ENCODE measurements at places on chromosomes 13 and 19.
A peak's percentile ranks its signal among the peaks of the same experiment; 100 is the strongest.

- DNase-seq, result peak; percentile 46
Observed at GRCh38 chr13:100088644-100089464, at the start of gene PCCA. Gene PCCA, plus strand, starts transcription at chr13:100089093. Its CDS starts 28 bp downstream, at chr13:100089121.

DNA sequence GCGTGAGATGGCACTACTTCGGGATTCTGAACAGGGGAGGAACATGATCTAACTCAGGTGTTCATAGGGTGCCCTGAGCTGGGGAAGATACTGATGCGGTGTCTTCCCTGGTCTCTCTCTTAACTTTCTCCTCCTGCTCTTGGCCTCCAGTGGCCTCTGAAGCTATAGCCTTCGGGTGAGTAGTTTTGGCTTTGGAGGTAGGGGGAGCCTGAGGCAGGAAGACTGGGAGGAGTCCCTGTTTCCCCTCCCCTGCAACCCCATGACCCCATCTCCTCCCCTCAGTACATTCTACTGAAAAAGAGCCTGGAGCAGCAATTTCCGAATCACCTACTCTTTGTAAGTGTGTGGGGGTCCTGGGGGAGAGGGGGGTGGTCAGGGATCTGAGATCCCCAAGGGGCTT is 3.5 kb downstream of the SELENOV start:
- DNase-seq, result no peak

DNA sequence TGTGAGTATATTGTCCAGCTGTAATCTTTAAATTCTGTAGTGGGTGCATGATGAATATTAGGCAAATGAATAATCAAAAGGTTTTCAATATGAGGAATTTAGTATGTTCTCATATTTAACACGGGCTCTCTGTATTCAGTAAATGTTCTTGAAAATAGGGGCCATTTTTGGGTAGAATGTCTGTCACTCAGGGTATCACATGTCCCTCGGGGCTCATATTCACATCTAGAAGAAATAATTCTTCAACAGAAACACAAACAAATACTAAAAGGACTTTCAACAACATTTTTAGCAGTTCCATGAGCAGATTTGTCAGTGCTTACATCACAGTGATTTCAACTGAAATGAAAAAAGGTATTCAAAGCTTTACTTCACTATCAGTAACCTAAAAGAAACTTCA is 1388.4 kb upstream of the MIR17HG start:
- DNase-seq, result no peak

DNA sequence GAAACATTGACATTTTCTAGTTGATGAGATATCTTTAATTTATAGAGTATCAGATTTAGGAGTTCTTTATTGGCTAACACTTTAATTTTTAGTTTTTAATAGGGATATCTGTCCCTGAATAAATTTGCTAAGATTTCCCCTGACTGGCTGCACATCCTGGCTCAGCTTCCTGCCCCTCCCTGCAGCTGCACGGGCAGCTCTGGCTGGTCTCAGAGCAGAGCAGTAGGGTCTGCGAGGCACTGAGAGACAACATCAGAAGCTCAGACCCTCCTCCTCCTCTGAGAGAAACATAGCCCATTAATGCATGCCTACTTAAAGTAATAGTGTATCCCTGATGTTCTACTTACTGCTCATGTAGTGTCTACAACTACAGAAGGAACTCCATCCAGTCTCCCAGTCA is 139.2 kb downstream of the TNFSF13B start:
- DNase-seq, result no peak

DNA sequence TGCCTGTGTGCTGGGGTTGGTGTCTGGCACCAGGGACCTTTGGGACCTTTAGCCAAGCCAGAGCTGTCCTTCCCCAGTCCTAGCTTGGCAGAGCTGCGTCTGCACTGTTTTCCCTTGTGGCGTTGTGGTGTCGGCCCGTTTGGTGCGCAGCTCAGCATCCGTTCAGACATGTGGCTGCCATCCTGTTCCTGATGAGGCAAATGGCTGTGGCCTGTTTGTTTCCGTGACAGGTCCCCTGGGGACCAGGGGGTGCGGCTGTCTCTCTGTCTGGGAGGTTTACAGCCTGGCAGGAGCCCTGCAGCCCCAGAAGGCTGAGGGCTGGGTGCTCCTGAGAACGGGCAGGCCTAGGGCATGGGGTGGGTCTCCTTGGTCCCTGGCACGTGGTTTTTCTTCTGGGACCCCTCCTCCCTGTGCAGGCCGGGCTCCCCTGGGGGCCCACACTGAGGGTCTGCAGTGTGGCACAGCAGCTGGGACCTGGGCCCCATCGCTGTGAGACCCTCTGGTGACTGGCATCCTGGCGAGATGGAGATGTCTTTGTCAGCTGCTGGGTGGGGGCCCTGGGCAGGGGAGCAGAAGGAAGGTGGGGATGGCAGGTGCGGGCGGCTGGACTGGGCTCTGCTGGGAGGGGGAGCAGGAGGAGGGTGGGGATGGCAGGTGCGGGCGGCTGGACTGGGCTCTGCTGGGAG is 4.0 kb downstream of the SPPL2B start:
- DNase-seq, result no peak

DNA sequence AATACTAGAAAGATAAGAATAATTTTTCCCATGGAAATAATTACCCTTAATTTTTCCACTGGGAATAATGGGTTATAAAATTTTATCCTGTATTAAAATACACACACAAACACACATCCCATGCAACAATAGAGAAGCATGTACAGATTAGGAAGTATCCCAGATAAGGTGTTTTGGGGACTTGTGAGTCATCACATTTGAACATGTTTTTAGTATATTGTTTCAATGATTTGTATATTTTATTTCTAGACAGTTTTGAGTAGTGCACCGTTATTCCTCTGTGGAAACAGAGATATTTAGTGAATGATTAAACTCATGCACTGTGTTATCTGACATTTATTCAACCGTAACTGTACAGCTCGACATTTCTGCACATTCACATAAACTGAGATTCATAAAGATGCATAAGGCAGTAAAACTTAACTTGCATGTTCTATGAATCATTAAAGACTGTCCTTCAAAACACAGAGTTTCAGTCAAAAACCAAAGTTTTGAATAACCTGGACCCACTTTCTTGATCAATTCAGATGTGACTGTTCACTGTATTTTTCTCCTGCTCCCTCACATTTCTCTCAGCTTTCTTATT is 30.1 kb downstream of the KLF12 start:
- DNase-seq, result no peak

GRCh38 chr19:38266981-38267597 is 2.7 kb downstream of the SPINT2 start:
- no peak for DNase-seq

DNA sequence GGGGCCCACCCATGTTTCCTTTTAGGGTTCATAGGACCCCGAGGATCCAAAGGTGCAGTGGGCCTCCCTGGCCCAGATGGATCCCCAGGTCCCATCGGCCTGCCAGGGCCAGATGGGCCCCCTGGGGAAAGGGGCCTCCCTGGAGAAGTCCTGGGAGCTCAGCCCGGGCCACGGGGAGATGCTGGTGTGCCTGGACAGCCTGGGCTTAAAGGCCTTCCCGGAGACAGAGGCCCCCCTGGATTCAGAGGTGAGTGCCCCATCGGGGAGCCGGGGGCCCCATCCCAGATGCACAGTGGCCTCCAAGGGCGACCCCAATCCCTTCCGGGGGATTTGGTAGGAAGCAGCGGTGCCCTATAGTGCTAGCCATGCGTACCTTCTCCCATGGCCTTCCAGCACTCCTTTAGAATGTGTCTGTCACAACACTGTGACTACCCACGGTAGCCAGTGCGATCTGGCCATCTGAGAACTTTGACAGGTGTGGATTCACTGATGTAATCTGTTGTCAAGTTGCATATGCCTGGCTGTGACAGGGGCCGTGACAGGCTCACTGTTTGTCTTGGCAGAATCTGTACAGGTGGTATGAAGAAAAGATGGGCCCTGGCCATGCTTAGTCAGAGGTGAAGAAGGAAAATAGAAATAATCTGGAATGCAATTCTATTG is 88.5 kb downstream of the RAB20 start:
- DNase-seq, result no peak

DNA sequence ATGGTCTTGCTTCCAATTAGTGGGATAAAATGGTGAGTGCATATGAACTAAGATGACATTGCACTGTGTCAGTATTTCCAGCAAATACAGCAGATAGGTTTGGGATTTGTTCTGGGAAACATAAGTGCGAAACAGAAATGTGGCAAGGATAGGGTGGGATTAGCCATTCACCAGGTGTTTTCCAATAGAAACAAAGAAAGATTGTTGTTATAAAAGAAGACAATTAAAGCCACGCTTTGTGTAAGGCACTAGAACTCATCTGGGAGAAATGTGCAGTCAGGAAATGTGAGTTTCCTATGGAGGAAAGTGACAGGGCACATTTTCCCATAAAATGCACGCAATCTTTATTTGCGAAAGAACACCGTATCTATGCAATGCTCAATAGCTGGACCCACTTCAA is 1547.8 kb downstream of the EFNB2 start:
- DNase-seq, result no peak

DNA sequence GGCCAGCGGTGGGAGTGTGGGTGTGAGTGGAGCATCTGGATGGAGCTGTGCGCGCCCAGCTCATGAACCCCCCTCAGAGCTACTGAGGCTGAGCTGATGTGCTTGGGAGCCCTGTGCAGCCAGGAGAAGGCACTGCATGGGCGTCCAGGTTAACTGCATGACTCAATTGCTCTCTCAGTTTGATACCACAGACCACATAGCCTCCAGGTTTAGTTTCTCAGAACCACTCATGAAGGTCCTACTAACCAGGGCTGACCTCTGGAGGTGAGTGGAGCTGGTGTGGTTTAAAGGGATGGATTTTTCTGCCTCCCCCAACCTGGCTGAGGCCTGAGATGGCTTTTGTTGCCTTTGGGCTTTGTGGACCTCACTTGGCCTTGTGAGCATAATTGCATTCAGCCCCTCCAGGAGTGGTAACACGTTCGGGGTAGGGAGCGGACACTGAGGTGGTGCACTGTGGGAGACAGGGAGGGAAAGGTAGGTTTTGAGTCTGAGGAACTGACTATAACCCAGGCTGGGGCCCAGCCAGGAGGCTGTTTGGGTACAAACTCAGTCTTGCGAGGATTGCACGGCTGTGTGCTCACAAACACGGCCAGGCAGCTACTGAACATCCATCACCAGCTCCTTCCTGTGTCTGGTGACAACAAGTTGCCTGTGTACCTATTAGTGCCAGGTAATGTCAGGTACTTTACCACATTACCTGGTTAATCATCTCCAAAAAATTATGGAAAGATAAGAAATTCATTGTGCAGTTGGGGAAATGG is 97.5 kb downstream of the RGCC start:
- no peak for DNase-seq

GRCh38 chr13:81048026-81048461 is 707.1 kb upstream of the SPRY2 start:
- no peak for DNase-seq

- DNase-seq, result no peak
Observed at GRCh38 chr13:75670496-75670895, 34.4 kb downstream of the LMO7 start.

GRCh38 chr13:110340812-110341444 is 33.8 kb downstream of the COL4A2 start:
- no peak for DNase-seq

GRCh38 chr13:30429235-30429634 is 6.9 kb downstream of the UBE2L5 start:
- DNase-seq, result no peak

GRCh38 chr19:33186431-33187182 is 7.5 kb upstream of the LRP3 start:
- DNase-seq, result no peak

GRCh38 chr19:7703332-7703731 is 1.4 kb upstream of the FCER2 start:
- DNase-seq, result no peak

DNA sequence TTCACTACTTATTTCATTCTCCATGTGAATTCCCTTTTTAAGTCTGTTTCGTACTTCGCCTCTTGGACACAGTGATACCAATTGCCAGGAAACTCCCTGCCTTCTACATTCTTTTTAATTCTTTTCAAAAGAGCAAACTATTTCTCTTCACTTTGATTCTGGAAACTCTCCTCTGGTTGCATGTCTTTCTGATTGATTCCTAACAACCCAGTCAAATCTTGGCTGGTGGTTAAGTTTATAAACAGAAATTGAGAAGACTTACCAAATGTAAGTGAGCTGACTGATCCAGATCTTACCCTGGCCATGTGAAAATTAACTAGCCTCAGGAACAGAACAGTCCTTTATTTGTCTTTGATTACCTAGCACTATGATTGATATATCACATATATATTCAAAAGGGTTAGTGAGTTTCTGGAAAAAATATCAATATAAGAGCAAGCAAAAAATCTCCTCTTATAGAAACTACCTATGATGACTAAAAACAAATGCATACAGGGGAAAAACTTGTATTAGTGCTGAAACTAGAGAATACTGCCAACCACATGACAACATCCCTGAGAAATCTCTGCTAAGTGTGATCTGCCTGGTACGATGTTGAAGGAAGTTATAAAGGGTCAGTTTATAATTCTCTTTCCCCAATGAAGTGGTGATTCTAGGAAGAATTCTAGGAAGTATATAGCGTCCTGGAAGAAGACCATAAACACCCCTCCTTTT is 152.6 kb upstream of the HTR2A start:
- no peak for DNase-seq

GRCh38 chr13:91785431-91786119 is 387.2 kb downstream of the GPC5 start:
- DNase-seq, result no peak

DNA sequence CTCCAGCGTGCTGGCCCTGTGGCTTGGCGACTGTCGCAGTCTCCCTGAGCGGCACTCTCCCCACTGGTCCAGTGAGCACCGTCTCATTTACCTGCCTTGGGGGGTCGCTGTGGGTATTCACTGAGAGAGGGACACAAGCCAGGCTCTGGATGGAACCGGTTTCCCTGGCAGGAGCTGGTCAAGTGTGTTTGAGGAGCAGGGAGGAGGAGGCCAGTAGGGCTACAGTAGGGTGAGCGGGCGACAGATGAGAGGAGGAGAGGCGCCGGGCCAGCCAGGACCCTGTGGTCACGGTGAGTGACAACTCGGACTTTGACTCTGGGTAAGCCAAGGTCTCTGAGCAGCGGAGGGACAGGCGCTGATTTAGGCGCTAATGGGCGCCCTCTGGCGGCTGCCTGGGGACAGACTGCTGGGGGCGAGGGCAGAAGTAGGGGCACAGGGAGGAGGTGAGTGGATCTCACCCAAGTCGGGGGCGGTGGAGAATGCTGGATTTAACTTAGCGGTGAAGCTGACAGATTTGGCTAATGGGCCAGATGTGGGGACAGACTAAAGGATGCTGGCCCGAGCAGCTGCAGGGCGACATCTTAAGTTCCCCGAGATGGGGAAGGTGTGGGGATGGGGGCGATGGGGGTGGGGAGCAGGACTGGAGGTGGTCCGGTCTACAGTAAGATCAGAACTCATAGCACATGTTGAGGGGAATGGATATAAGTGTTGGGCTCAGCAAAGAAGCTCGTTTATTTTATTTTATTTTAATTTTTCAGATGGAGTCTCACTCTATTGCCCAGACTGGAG is 4.7 kb upstream of the PRMT1 start:
- DNase-seq, result no peak

Data from AG04449 (cell line).